Tibial artery (tissue), 4 donors: ENCODE measurements at places on chromosomes 3 and 15.

DNA sequence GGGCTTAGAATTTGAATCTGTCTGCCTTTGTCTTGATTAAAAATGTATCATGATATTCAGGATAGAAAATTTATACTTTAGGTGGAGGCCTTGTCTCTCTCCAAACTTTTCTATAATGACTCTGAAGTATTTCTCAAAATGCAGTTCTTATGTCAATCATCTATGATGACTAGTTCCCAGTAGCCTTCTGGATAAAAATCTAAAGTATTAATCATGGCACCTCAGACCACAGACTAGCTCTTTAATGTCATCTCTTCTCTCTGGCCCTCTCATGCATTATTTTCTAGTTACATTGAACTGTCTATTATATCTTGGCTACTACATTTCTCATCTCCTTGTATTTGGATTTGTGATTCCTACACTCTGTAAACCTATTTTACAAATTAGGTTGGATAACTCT lies 96.9 kb downstream of the ZPLD1 start:
- DNase-seq: no peak

DNA sequence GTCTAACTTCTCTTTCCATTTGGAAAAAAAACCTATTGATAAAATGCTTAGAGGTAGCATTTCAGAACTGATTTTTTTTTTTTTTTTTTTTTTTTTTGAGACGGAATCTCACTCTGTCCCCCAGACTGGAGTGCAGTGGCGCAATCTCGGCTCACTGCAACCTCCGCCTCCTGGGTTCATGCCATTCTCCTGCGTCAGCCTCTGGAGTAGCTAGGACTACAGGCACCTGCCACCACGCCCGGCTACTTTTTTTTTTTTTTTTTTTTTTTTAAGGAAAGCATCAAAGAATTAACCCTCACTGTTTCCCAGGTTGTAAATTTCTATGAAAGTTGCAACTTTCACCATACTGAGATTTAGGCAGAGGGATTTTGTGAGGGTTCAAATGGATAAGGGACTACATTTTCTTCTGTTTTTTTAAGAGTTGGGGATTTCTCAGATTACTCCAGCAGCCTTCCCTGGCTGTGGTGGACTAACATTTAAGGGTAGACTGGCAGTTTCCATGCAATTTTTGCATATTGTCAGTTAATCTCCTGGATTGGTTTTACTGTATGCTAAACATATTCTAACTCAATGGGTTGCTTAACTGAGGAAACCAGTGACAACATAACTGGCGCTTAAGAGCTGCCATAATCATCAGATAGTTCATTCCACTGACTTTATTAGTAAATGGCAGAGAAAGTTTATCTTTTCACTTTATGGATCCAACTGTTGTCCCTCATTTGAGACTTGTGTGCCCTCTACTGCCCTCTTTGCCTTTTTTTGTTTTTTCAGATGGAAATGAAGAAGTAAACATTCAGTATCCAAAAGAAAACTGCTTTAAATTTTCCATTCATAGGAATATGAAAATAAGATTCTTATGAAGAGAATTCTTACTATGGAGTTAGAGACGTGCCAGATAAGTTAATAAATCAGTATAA lies 93.7 kb downstream of the NPTN start:
- DNase-seq: no peak

- no peak for DNase-seq
These were observed 15.0 kb upstream of the LRRC34 start for GRCh38 chr3:169827712-169828111.

GRCh38 chr15:78070049-78070700 lies 7.3 kb downstream of the TBC1D2B start:
- DNase-seq: no peak

DNA sequence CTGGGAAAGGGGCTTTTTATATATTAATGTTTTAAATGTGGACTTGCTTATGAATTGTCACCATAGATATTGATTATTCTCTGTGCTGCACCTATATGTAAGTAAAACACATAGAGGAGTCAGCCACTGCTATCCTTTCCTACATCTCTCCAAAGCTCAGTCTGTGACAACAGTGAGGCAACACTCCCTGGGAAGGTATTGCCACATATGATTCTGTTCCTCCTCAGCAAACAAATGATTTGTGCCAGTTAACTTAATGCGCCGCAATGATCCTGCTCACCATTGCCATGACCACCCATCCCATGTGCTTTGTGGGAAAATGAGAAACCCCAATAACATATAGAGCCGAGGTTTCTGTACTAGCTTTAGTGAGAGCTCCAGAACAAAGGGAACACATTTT lies 75.1 kb upstream of the FBN1 start:
- no peak for DNase-seq

- no peak for DNase-seq
These were observed 73.4 kb downstream of the HMCES start for GRCh38 chr3:129352045-129352444.

DNA sequence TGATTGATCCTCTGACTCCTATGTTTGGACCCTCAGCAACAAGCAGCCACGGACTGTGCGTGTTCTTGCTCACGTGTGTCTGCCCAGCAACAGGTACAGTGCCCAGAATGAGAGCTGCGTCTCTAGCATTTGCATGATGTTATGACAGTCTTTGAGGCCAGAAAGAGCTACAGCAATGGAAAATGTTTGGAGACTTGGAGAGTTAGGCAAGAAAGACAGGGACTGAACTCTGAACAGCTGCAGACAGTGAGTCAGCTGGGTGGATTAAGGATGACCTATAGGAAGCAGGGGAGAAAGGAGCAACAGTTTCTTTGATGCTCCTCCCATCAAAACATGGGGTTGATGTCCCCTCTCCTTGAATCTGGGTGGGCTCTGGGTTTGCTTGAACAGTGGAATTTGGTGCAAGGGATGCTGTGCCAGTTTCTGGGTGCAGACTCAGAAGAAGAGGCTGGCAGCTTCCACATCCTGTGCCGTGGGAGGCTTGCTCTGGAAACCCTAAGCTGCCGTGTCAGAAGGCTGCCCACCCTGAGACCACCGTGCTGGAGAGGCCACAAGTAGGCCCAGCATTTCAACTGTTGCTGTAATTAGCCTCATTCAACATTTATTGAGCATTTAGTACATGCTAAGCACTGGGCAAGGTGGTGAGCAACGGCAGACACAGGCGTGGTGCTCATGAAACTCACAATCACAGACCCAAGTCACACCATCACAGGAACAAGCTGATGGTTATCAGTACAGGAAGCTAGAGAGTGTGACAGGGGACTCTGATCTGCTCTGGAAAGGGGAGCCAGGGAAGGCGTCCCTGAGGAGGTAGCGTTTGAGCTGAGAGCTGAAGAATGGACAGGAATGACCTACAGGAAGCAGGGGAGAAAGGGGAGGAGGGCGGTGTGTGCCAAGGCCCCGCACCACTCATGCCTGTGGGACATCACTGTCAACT lies 21.7 kb downstream of the CCR9 start:
- no peak for DNase-seq

DNA sequence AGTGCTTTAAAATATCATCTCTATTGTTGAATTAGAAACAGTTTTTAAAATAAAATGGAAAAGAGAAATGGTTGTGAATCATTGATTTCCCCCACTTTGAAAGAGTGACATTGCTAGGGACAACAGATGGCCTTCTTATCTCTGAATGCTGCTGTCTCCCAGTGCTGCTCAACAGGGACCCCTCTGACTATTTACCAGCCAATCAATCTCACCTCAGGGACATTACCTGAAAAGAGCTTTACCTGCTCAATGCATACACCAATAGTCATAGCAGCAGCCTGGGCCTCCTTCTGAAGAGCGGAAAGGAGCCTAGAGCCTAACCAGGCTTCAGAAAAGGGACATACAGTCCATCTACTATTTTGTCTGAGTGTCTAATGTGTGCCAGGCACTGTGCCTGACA lies 162.8 kb downstream of the CGGBP1 start:
- DNase-seq: no peak

- no peak for DNase-seq
These were observed 174.8 kb downstream of the SLCO3A1 start for GRCh38 chr15:92028389-92028724.

GRCh38 chr15:92112711-92113110 lies 259.2 kb downstream of the SLCO3A1 start:
- DNase-seq: no peak

GRCh38 chr3:171455603-171456550 lies 4.3 kb downstream of the TNIK start:
- DNase-seq: no peak

DNA sequence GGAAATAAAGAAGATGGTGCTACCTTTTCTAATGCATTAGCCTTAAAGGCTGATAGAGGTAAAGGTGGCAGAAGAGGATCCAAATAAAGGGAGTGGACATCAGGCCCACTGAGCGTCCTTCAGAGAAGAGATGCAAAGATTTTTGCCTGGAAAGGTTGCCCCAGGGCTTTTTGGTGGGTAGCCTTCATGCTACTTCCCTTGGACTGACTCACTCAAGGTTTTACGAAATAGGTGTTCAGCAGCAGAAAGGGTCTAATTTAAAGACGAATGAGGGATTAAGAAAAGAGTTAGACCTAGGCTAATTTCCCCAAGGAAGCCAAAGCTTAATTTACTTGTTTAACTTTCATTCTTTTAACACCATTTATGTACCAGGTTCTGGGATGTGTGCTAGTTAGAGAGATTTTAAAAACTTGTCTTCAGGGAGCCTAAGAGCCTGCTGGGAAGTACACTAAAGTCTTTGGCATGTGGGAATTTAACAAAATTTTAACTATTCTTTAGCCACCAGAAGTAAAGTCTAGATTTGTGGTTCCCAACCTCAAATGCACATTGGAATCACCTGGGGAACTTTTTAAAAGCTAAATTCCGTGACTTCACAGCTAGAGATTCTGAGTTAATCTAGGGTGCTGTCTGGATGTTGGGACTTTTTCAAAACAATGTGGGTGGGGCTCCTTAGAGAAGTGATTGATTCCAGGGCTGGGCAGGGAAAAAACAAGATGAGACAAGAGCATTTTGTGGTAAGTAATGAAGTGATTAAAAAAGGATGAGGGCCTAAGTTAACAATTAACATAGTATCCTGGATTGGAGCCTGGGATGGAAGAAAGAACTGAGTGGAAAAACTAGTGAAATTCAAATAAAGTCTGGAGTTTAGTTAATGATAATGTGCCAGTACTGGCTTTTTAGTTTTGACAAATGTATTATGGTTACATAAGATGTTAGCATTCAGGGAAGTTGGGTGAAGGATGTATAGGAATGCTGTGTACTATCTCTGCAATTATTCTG lies 3.4 kb downstream of the IL20RB start:
- DNase-seq: no peak

GRCh38 chr3:134879990-134880389 lies 84.9 kb downstream of the EPHB1 start:
- no peak for DNase-seq

DNA sequence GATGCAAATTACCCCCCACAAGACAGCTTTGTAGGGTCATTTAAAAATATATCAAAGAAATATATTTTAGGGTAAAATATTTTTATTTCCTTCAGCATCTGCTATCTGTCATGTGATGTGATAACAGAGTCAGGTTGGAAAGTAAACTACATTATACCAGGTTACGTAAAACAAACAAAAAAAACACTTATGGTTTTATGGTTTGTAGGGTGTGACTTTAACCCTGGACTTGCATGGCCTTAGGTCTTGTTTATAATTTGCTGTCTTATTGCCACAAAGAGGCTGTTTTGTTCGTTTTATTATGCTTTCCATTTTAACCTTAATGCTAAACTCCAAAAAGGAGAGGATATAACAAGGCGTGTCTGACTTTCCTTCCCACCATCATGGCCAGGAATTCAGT lies 244.5 kb upstream of the MME start:
- DNase-seq: no peak

DNA sequence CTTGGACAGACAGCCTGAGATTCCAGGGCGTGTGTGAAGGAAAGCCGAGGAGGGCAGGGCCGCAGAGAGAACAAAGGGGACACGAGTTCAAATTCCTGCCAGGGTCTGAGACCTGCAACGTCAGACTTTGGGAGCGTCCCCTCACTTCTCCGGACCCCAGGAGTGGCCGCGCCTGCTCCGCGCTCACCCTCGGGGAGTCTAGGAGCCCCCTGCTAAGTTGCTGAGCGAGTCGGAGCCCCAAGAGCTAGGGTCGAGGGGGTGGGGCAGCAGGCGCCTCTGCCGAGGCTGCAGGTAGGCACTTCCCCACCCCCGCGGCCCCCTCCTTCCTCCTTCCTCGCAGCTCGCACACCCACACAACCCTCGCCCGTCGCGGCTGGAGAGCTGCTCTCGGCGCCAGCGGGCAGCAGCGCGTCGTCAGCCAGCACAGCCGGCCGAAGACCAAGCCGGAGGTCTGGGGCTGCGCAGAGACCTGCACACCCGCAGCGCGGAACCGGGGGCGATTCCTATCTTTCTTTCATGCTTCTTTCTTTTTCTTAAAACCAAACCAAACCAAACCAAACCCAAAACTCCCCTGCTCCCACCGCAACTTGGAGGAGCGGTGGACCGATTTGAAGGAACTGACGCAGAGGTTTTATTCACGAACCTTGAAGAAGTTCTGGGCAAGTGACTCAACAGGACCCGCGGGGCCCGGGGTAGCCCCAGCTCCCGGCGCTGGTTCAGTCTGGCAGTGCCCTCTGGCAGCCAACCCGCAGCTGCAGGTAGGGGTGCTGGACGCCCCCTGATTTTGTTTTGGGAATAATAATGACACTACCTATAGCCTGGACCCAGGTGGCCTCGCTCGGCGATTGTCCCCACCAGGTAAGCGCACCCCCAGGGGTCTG lies at the start of gene ANKRD34C:
TSS of gene ANKRD34C (plus strand) at position 352 of the 881 bp plus-strand sequence. CDS start 10,563 bp downstream, outside the sequence.
- DNase-seq: no peak

GRCh38 chr3:59605944-59606534 lies 556.2 kb upstream of the CFAP20DC start:
- no peak for DNase-seq

- DNase-seq: no peak
These were observed 67.0 kb downstream of the DAPK2 start for GRCh38 chr15:63979262-63979793.

DNA sequence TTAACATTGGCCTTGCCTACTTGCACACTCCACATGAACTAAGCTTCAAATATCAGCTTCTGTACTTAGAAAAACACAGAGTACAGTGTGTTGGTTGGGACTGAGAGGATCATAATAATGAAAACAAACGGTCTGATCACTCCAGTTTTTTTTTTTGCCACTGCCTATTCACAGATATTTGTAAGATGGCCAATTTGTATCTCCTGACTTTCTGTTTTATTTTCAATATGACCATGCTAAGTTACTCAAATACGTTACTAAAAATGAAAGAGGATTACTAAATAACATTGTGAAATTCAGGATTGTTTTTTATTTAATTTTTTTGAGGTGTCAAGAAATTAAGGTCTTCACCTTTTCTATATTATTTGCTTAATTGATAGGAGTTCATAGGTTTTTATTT lies 595.1 kb downstream of the TUSC7 start:
- no peak for DNase-seq

GRCh38 chr15:30953731-30954378 lies 37.6 kb downstream of the MTMR10 start:
- DNase-seq: no peak
